ENCODE measurements at places on chromosomes 3 and 15.

DNA sequence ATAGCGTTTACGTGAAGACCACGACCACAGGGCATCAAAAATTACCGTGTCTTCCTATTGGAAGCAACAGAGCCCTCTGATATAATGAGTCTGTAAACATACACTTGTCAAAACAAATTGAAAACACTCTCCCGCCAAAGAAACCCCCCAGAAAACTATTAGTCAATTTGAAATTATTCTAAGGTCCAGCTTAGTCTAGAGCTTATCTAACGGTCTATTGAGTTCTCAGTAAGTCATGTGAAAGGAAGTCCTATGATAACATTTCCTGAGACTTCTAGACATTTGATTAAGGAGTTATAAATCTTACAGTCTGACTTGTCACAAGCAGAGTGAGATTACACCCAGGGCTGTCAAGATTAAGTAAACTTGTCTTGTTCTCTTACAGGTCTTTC, 356.3 kb downstream of the FOXP1 start:
- DNase-seq, result no peak

DNA sequence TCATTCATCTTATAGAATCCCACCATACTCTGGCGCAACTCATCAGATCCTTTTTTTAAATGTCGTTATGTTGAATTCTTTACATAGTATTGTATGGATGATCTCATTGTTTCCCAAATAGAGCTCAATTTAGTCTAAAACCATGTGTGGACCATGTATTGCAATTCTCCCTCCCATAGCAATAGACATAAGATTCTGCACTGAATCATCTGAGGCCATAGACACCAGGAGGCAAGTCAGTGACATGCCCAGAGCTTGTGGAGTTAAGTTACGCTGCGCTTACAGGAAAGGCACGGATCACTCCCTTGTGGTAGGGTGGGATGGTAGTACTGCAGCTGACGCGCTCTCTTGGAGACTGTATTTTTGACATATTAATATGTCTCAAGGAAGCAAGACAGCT, 211.0 kb downstream of the GABRB3 start:
- no peak for DNase-seq

GRCh38 chr3:146322216-146322817, 71.4 kb upstream of the PLSCR4 start:
- no peak for DNase-seq

DNA sequence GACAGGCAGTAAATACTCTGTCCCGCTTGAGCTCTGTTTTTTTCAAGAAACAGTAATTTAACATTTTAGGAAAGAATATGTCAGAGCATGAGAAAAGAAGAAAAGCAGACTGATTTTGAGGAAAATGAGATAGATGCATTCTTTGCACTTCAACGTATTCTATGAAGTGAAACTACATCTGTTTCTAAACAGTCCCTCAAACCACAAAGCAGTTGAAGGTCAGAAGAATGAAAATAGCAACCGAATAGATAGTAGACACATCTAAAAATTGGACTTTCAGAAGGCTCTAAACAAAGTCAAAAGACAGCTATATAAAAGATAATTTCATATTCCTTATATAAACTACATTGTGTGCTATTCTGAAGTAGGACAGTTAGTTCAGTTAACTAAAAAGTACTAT, 172.6 kb upstream of the LRRC3B start:
- DNase-seq, result no peak

GRCh38 chr15:70196372-70197316, 98.9 kb upstream of the TLE3 start:
- DNase-seq, result peak; percentile 51

Measured in activated T-cell treated with anti-CD3 and anti-CD28 coated beads, Interleukin-2, amount 50 U/mL, for 48 hours (primary cell).